ENCODE measurements at places on chromosomes 7 and 10.

DNA sequence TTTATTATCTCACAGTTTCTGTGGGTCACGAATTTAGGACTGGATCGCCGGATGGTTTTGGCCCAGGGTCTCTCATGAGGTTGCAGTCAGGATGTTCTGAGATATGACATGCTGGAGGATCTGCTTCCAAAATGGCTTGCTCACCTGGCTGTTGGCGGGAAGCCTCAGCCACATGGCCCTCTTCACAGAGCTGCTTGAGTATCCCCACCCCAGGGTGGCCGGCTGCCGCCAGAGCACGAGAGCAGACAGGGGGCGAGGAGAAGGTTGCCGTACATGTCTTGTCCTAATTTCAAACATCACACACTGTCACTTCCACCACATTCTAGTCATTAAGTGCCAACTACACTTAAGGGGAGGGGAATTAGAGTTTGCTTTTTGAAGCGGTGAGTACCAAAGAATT lies 365.8 kb downstream of the FGFR2 start:
- DNase-seq = no peak

GRCh38 chr7:104486931-104487330 lies 158.5 kb downstream of the LHFPL3 start:
- no peak for DNase-seq

DNA sequence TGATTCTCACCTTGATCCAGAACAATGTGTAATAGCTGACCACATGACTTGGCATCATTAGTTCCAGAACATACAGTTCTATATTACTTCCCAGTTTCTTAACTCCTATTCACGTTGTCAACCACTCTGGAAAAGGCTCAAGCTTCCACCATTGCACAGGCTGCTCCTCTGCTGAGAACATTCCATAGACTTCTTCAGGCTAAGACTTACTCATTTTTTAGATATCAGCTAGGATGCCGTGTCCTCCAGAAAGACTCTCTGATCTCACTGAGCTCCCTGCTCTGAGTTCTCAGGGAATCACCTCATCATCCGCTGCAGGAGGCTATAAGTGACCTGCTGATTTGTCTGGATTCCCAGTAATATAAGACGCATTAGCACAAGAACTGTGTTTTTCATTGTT lies 73.1 kb downstream of the HTR7 start:
- DNase-seq = no peak

GRCh38 chr10:43265799-43266721 lies 805 bp downstream of the RASGEF1A start:
- no peak for DNase-seq

DNA sequence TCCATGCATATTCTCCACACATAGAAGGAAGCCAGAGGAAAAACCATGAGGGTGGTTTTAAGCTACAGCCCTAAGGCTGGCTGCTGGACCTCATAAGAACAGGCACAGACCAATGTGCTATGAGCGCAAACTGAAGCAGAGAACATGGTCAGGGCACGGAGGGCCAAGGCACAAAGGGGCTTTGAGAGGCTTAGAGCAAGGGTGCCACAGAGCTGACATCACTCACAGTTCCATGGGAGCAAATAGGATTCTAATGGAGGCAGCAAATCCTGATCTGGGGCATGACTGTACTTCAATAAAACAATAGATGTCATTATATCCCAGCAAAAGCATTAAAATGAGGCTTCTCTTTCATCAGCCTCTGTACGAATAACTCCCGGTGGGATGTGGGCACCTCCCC lies 162.4 kb downstream of the COBL start:
- peak; percentile 63 for DNase-seq

DNA sequence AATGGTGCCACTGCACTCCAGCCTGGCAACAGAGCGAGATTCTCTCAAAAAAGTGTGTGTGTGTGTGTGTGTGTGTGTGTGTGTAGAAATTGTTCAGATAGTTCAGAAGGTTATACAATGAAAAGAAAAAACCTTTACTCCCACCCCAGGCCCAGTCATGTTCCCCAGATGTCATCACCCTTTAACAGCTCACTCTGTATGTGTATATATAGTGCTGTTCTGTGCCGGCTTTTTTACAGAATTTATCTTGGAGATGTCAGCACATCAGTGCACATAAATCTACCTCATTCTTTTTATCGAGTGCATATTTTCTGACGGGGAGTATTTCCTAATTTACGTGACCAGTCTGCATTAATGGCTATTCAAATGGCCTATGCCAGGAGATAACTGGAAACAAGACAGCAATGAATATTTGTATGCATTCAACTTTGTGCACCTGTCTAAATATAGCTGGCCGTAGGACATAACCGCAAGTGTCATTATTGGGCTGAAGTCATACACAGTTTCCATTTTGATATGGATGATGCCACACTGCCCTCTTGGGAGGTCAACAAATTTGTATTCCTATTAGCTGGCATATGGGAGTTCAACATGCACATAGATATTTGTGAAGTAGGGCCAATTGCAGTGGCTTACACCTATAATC lies 11.7 kb downstream of the NIPSNAP2 start:
- no peak for DNase-seq

DNA sequence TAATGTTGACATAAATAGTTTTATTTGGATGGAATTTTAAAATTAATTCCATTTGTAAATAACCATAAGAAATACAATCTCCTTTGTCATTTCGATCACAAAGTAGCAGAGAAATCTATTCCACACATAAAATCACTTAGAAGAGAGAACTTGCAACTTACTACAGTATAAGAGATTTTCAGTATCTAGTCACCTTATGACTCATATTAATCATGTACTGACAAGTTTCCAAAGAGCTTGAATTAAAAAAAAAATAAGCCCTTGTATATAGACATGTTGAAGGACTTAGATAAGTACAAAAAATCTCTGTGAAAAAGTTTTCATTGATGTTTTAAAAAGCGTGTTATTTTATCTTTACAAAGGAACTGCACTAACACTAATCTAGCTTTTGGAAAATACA lies 207.1 kb upstream of the ETV1 start:
- no peak for DNase-seq

GRCh38 chr7:131538813-131539179 lies 17.6 kb downstream of the PODXL start:
- DNase-seq = no peak

GRCh38 chr10:79427965-79428364 lies 17.5 kb downstream of the ZCCHC24 start:
- no peak for DNase-seq

GRCh38 chr10:103013416-103013815 lies 95.3 kb downstream of the CNNM2 start:
- no peak for DNase-seq

- DNase-seq = no peak
Measured at GRCh38 chr7:139774376-139774775, 3.4 kb downstream of the HIPK2 start.

DNA sequence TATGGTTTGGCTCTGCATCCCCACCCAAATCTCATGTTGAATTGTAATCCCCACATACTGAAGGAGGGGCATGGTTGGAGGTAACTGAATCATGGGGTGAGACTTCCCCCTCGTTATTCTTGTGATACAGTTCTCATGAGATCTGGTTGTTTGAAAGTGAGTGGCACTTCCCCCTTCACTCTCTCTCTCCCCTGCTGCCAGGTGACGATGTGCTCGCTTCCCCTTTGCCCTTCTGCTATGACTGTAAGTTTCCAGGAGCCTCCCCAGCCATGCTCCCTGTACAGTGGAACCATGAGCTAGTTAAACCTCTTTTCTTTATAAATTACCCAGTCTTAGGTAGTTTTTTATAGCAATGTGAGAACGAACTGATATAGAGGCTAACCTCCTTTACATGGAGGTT lies 16.6 kb downstream of the PLPP4 start:
- no peak for DNase-seq

- DNase-seq = no peak
Measured at GRCh38 chr10:124126145-124126982, 33.0 kb upstream of the CHST15 start.

DNA sequence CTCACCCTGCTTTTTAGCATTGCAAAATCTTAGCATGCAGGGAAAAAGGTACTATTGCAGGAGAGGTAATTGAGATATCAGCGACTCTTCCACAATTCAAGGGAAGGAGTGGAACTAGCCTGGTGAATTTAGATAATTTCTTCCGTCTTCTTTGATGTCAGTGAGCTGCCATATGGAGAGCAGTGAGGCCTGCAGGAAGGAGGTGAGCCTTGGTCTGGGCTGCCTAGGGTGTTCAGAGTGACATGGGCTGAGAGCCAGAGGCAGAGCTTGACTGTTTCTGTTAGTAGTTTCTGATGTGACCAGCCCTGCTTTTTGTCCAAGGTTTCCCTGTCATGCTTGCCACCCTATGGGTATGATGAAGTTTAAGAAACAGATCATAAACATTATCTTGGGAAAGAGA lies 28.6 kb downstream of the KAT6B start:
- DNase-seq = no peak

GRCh38 chr7:156903232-156903909 lies 10.4 kb upstream of the LMBR1 start:
- no peak for DNase-seq

GRCh38 chr10:76270464-76270863 lies 839.0 kb downstream of the LRMDA start:
- no peak for DNase-seq

DNA sequence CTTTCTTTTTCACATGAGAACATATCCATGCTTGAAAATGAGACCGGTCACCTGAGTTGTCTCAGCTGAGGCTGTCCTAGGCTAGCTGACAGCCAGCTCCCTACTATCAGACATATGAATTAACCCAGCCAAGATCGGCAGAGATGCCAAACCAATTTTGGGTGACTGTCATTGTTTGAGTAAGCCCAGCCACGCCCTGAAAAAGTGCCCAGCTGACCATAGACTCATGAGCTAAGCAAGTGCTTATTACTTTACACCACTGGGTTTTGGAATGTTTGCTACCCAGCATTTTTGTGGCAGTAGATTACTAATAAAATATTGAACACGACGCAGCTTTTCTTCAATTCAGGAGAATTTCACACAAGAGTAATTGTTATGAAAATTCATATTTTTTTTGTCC lies 265.2 kb upstream of the LYZL1 start:
- DNase-seq = no peak

DNA sequence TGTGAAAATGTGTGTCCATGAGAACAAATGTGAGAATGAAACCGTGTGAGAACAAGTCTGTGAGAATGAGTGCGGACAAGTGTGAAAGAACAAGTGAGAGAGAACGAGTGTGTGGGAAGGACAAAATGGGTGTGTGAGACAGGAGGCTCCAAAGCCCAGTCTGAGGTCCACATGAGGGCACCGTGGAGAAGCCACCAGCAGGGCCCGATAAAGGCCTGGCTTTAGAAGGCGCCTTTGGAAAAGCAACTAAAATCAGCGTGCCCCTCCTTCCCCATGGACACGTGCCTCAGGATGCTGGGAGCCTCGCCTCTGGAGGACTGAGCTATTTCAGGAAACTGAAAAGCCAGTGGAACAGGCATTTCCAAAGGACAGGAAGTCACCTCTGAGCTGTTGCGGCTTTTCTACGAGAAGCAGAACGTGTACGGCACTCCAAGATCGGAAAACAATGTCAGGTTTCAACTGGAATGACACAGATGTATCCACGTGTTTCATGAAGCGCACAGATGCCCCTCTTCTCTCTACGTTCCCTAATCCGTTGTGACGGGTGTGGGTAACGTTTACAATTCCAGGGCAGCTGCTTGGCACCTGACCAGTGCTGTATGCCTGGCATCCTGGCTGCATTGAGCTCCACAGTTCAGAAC lies 46.4 kb downstream of the ESYT2 start:
- DNase-seq = peak; percentile 63

DNA sequence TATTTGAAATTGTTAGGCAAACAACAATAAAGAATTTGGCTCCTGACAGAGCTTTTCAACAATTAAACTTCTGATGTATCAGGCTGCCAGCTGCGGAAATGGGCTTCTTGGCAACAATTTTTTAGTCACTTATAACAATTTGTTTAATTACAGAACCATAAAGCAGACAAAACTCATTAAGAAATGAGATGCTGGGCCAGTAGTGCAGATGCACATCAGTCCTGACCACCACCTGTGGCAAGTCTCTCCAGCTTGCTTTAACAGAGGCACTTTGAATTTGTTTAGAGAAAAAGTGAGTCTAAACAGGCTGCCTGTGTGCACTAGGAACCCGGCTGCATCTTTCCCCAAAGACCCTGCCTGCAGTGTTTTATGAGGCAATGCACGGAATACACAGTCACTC lies 1124.4 kb downstream of the NXPH1 start:
- no peak for DNase-seq

- DNase-seq = peak; percentile 19
Measured at GRCh38 chr7:32039000-32039756, 31.0 kb downstream of the PDE1C start.

- DNase-seq = no peak
Measured at GRCh38 chr10:84605802-84606201, 277.4 kb downstream of the CCSER2 start.

- DNase-seq = no peak
Measured at GRCh38 chr10:56624082-56624481, 263.0 kb upstream of the ZWINT start.

- DNase-seq = no peak
Measured at GRCh38 chr7:74396993-74397392, 56.7 kb upstream of the GTF2IRD1 start.

DNA sequence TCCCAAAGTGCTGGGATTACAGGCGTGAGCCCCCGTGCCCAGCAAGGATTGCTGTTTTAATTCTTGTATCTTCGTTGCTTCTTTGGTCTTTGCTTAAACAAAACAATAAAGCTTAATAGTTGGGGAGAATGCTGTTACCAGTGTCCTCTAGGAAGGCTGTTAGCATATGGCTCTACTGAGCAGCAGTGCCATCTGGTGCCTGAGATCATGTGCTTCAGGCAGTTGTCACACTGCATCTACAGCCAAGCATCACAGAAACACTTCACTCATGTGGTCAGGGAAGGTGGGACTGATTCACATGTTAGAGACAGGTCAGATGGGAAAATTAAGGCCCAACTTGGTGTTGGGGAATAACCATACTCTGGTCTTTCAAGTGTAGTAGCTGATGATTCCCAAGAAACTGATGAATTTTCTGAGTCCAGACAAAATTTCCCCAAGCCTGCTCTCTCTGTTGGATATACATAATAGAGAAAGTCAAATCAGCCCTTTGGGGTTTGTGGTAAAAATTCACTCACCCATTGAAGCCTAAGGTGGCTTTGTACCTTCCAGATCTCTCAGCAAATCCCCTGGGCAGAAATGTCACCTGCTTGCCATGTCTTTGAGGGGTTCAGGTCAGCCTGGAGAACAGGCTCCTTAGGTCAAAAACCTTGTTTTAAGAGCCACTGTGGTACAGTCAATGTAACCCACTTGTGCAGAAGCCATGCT lies 28.4 kb downstream of the UBE2D4 start:
- peak; percentile 75 for DNase-seq

- no peak for DNase-seq
Measured at GRCh38 chr7:78487464-78487863, 688.9 kb downstream of the PHTF2 start.

DNA sequence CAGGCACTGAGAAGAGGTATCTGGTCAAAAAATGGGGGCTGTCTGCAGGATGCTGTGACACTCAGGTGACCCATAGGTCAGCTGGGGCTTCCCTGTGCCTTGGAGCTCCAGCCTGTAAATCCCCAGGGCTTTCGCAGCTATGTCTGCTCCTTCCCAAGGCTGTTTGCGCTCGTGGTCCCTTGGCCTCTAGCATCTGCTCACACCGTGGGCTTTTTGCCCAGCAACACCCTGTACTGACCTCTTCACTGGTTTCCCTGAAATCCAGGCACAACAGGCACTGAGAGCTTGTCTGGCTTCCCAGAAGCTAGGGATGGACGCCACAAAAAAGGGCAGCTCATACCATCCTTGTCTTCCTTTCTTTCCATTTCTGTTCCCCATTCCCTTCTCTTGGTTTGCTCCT lies 280.3 kb upstream of the HABP2 start:
- no peak for DNase-seq
